ENCODE measurements at places on chromosomes 2 and 18.

GRCh38 chr2:188580738-188581137 is 289.1 kb downstream of the GULP1 start:
- DNase-seq = no peak

DNA sequence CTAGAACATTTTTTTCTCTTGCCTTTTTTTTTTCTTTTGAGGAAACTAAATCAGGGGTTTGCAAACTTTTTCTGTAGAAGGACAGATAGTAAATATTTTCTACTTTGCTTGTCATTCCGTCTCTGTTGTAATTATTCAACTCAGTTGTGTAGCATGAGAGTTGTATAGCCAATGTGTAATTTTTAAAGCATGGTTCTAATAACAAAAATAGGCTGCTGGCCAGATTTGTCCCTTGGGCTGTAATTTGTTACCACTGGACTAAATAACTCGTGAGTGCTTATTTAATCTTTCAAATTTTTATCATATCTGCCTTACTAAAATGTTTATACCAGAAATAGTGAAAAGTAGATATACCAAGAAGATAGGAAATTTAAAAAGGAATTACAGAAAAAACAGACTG is 43.0 kb downstream of the CCDC148 start:
- DNase-seq = no peak

GRCh38 chr2:160220545-160221009 is 20.5 kb upstream of the ITGB6 start:
- DNase-seq = peak; percentile 46

DNA sequence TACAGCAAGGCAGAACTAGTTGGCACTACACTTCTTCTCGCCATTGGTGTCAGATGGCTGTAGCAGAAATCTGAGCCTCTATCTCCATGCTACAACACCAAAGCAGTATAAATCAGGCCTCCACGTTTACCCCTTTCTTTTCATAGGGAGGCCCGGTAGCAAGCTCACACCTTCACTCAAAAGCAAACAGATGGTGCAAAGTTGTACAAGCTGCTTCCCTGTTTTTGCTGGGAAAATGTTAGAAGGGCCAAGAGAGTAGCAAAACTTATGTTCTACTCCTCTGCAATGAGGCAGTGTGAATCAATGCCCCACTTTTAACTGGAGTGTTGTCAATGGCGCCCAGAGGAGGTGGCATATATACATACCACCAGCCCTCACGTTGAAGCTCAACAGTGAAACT is 369.6 kb upstream of the NRXN1 start:
- no peak for DNase-seq

- no peak for DNase-seq
Observed at GRCh38 chr2:37013315-37013641, 46.9 kb upstream of the STRN start.

GRCh38 chr2:165635532-165635931 is 158.5 kb downstream of the GALNT3 start:
- no peak for DNase-seq

DNA sequence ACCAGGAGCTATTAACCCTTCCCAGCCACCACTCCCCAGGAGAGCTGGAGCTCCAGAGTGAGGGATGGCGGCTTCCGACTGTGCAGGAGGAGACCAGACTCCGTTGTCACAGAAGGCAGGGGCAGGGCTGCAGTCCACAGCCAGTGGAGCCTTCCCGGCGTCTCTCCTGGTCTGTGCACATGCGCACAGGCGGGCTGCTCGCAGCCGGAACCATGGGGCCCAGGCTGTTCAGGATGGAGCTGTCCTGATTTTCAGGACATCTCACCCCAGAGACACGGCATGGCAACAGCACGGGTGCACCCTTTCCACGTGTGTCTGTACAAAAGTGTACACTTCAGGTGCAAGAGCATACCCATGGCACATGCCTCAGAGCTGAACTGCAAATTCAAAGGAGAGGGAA is 28.9 kb downstream of the EIPR1 start:
- DNase-seq = no peak

DNA sequence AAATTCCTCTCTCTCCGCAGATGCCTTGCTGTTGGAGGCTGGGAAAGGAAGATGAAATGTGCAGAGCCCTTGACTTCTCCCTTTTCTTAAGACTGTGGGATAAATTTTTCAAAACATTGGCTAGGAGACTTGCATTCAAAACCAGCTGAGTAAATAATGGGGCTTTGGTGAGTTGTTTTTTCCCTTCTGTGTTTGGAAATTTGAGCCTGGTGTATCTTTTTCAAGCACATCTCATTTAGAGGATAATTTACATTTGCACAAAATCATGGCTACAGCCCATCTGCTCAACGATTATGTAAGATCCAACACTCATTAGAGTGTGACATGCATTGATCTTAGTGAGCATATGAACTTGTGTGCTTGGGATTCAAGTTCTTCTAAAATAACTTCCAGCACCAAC is 112.1 kb upstream of the ATP8B1 start:
- DNase-seq = no peak

- DNase-seq = no peak
Observed at GRCh38 chr2:159505196-159505595, 111.2 kb downstream of the BAZ2B start.

DNA sequence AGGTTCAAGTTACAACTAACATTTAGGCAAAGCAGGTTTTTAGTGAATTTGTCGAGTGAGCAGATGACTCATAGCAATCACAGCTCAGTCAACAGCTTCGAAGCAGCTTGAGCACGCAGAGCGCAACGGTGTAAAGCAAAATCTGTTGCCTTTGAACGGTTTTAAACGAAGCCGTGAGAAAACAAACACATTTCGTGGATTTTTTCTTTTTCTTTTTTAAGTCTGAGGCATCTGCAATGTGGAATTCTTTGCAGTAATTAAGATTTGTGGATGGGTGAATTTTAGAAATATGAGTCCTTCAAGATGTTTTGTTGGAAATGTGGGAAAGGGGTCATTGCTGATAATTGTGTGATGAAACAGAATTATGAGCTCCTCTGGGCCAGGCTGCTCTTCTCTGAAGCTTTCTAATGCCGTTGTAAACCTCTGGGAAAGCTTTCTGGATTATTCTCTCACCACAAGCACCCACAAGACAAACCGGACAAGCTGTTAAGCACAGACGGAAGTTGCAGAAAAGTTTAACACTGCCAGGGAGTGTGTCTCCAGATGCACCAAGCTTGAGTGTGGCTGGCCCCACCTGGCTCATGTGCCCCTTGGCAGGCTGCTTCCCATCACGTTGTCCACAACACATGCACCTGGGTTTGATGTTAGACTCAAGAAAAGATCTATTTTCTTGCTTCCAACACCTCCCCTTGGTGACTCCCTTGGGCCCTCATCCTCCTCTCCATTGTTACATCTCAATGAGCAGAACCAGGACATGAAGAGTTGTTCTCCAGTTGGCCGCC is 224.7 kb downstream of the ACKR3 start:
- DNase-seq = no peak

DNA sequence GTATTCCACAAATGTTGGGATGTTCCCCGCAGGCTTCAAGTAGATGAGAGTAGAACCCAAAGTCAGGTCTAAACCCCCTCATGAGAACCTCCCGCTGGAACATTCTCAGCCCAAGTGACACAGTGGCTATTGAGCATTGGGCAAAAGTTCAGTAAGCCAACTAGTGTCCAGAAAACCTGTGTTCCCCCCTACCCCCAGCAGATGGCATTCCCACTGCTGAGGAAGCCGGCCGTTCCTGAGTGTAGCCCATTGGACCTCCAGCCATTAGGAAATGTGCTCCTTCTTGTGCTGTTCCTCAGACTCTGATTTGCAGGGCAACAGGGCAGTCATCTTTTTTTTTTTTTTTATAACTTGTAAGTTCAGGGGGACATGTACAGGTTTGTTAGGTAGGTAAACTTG is 152.1 kb downstream of the NCK2 start:
- DNase-seq = no peak

- no peak for DNase-seq
Observed at GRCh38 chr2:218605432-218605831, 2.3 kb upstream of the PLCD4 start.

DNA sequence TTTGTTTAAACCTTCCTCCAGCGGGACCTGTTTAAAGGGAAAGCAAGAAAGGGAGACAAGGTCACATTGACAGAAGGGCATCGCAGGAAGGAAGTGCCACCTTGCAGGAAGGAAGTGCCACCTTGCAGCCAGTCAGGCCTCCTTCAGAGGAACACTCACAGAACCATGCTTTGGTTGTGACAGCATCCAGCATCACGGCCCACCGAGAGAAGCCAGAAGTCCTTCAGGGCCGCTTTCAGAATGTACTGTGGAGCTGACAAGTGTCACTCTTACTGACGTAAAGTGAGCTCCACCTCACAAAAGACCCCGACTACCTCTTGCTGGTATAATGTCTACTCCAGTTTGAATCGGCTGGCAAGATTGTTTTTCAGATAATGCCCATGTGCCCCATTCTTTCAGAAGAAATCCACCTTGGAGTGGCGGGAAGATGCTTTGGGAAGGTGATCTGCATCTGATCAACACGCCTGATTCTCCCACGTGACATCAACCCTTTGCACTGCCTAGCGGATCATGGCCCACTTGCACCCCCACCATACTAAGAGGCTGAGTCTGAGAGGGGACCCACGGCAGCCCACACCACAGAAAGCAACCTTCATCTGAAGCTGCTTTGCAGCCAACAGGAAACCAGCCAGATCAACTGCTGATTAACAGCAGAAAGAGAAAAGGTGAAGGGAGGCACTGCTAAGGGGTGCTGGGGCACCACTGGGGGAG is 99.8 kb downstream of the UXS1 start:
- no peak for DNase-seq

DNA sequence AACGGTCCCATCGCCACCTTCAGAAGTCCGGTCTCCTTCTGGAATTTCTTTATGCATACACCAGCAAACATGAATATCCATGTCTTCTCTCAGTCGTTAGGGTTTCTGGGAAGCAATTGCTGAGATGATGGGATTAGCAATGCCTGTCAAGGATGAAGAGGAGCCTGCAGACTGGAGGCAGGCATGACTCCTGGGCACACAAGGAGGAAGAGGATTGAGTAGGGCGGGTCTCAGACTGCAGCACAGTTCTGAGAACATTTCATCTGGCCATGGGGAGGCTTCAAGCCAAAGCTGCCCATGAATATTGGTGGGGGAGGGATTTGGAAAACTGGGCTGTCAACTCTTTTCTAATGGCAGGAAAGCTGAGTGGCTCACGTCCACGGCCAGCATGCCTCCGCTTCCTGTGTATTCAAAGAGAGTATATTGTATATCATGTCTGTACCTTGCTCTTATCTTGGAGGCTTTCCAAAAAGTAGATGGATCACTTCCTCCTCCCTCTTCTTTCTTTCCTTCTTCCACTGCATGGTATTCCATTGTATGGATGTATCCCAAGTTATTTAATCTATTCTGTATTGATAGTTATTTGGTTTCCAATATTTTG is 24.5 kb downstream of the MC2R start:
- no peak for DNase-seq

GRCh38 chr2:167706800-167707199 is 540.6 kb downstream of the STK39 start:
- DNase-seq = no peak

DNA sequence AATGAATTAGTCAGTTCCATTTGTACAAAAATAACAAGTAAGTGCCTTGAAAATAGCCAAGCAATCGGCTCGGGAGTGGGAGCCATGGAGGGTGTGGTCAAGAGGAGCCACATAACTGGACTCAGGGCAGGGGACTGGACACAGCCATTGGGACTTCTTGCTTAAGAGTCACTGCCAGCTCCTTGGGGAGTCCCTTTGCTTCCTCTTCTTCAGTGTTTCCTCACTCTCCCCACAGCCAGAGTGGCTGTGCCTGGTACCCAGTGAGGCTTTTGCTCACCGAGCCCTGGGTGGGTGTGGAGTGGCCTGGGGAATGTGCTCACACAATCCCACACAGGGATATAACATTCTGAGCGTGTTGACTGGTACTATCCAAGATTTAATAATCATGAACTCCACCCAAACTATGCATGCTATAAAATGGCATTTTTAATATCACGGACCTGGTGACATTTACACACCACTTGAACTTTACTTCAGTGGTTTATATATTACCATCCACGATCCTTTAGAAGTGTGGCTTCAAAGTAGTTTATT is 94.6 kb downstream of the PTGR3 start:
- DNase-seq = no peak

DNA sequence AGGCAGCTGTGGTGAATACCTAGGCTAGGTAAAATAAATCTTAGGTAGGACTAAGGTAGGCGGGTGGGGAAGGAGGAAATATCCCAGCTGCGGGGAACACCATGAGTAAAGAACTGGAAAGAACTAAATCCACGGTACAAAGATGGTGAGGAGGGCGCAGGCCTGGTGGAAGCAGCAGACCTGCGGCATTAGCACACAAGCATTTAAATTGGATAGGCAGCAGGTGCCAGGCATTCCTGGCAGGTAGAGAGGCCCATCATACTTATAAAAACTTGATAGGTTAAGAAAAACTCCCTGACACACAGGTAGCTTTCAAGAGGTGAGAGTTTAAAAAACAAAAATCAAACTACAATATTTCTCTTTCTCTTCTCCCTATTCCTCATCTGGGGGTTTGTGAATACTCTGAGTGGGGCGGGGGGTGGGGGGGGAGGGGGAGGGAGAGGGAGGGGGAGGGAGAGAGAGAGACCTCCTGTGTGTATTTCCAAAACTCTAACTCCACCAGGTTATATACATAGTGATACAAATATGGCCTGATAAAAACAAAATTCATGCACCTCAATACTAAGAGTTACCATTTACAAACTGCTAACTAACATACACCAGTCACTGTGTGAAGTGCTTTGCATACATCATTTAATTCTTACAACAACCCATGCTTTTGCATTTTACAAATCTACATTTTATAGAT is 13.5 kb downstream of the AAK1 start:
- DNase-seq = no peak

GRCh38 chr2:134278553-134278952 is 24.7 kb downstream of the MGAT5 start:
- no peak for DNase-seq

DNA sequence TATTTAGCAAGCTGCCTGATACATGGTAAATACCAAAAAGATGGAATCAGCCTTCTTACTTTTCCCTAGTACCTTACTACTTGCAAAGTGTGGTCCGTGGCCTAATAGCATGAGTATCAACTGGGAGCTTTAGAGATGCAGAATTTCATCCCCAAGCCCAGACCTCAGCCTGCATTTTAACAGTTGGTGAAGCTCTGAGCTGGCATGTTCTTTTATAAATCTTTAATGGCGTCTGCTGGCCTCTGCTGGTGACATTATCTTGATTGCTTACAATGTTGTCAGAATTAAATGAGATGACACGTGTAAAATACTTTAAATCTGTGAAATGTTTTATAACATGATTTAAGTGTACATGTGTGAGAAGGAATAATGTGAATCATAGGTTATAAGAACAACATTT is 115.1 kb upstream of the NOSTRIN start:
- DNase-seq = no peak

- DNase-seq = no peak
Observed at GRCh38 chr18:59565957-59566356, 131.3 kb downstream of the CCBE1 start.

Measured in stimulated activated CD4-positive, alpha-beta T cell treated with anti-CD3 and anti-CD28 coated beads, TNF-alpha, amount 100 ng/mL, for 24 hours (primary cell).